ENCODE measurements at places on chromosomes 6 and 20. TPM values are rescaled to one million over a fixed set of nuclear protein-coding genes. Genes with fewer than 3 reads are reported as not detected.

SYCP2L gene
- total RNA-seq = 1.5 TPM

BMP7 gene
- 1.6 TPM for total RNA-seq

CLPSL1 gene
- not detected for total RNA-seq

OPRM1 gene
- not detected for total RNA-seq

IMPG1 gene
- not detected for total RNA-seq

WFDC11 gene
- total RNA-seq = not detected

AMD1 gene
- total RNA-seq = 72.3 TPM

NCOA7 gene
- 135 TPM for total RNA-seq

SERPINB1 gene
- total RNA-seq = 86.4 TPM

SLC22A2 gene
- 27.9 TPM for total RNA-seq

C6orf132 gene
- 42.7 TPM for total RNA-seq

GJA10 gene
- total RNA-seq = not detected

FHL5 gene
- total RNA-seq = 34.5 TPM

APOM gene
- 4.6 TPM for total RNA-seq

DNA sequence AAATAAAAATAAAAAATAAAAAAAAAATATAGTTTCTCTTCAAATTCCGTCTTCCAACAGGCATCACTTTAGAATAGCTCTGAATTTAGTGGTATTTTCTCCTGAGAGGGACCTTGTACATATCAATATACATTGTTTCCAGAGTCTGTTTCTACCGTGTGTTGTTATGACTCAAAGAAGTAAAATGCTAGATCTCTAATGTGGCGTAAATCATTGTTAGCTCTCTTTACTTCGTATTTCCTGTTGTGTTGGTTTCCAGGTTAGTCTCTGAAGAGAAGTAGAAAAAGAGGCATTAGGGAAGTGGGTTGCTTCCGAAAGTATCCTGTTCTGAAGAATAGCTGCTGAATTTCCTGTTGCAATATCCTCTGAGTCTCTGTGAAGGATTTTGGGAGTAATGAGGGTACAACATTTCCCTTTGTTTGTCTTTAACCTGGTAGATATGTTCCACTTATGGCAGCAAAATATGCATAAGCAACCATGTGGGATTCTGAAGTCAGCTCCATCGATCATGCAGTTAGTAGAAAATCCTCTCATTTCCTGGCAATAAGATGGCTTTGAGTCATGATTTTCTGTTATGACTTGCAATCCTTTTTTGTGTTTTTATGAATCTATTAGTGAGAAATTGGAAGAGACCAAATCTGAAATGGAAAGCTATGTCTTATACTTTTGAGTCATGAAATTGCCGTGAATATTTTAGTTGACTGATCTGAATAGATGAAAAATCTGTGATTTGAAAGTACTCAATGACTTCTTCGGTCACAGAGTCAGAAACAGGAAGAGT, 42.0 kb upstream of the MCHR2 start:
- no peak for DNase-seq

DNA sequence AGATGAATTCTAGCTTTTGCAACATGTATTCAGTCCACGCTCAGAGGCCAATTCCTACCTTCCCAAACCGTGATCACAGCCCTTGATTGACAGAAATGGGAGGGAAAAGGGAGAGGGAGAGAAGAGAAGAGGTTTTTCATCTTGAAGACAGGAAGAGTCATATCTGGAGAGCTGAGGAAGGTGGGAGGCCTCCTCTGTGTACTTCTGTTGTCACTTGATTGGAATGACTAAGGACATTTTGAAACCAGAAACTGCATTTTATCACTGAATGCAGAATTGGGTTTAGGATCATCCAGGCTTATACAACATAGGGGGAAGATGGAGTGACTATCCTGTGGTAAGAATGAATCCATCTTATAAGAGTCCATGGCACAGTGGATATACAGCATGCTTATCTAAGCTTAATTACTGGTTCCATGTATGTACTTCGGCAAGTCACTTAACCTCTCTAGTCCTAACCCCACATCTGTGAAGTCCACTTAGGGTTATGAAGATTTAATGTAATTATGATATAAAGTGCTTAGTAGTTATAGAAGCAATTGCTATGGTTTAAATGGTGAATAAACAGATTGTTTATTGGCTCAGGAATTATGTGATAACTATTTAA, 144.0 kb downstream of the BCKDHB start:
- DNase-seq = no peak

- DNase-seq = no peak
Measured at GRCh38 chr20:35087355-35087754, 5.3 kb downstream of the TRPC4AP start.

- DNase-seq = no peak
Measured at GRCh38 chr6:28357036-28357435, 7.3 kb downstream of the ZKSCAN3 start.

- peak; percentile 61 for DNase-seq
Measured at GRCh38 chr20:46349035-46349741, 40.9 kb upstream of the CDH22 start.

GRCh38 chr20:362271-363254, 15.7 kb downstream of the NRSN2 start:
- peak; percentile 36 for DNase-seq

DNA sequence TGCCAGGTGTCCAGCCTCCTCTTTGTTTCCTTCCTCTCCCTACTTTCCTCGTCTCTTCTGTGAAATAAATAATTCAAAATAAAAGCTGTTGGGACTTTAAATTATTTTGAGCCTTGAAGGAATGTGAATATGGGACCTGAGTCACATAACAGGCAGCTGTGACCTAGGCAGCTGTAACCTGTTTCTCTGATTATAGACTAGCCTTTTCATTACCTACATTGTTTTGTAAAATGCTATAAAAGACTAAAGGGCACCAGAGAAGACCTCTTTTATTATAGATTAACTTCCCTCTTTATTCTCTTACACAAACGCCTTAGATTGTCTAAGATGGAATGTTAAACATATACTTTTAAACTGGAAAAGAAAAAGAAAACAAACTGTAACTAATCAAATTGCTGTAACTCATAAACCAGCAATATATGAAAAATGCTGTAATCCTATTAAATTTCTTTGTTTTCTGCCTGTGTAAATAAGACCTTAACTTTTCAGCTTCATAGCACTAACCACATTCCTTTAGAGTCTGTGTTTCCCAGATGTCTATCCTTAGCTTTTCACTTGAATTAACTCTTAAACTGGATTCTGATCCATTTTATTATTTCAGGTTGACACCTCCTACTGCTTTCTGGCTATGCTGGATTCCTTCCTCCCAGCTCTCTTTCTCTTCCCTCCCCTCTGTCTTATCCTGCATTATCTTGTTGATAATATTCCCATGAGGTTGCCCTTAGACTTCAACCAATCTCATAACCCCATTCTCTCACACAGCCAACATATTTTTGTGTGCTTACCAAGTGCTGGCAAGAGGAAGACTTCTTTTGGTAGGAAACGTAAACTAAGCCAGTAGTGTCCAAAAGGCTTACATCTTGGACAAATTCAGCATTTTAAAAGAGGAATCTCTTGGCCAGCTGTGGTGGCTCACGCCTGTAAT, 69.2 kb downstream of the TPD52L1 start:
- DNase-seq = no peak

DNA sequence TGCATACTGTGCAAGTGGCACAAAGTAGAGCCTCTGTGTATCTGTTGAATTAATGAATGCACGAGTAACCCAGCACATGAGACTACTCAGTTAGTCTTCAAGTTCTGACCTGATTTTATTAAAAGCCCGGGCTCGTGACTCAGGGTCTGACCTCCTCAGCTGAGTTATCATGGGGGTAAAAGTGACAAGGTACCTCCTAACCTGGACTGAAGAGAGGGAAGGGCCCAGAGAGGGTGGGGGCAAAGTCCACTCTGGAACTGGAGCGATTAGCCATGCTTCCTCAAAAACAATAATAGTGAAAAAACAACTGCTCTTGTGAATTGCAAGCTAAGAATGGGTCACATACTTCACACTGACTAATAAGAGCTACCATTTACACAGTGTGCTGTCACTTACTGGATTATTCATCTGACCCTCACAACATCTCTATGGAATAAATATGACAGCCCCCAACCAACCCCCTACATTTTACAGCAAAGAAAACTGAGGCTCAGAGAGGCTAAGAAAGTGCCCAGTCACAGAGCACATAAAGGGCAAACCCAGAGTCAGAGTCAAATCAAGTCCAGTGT, 26.7 kb downstream of the TRERF1 start:
- no peak for DNase-seq

- DNase-seq = no peak
Measured at GRCh38 chr6:34285448-34286164, 36.8 kb upstream of the SMIM29 start.

- DNase-seq = no peak
Measured at GRCh38 chr6:109000289-109000688, 94.4 kb downstream of the SESN1 start.

GRCh38 chr20:44021900-44022299, 107.2 kb downstream of the TOX2 start:
- DNase-seq = no peak

DNA sequence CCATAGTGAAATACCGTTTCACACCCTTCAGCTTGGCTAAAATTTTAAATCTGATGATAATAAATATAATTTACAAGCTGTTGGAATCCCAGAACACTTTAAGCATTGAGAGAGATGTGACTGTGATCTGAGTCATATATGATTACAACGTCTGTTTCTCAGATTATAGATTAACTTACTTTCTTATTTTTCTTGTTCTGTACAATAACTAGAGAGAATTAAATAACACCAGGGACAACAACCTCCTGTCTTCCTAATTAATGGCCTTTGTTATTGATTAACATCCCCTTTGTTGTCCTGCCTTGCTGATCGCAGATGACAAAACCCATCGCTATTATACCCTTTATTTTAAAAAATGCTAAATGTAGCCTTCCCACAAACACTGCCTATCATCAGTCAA, 87.8 kb upstream of the EZR start:
- no peak for DNase-seq

DNA sequence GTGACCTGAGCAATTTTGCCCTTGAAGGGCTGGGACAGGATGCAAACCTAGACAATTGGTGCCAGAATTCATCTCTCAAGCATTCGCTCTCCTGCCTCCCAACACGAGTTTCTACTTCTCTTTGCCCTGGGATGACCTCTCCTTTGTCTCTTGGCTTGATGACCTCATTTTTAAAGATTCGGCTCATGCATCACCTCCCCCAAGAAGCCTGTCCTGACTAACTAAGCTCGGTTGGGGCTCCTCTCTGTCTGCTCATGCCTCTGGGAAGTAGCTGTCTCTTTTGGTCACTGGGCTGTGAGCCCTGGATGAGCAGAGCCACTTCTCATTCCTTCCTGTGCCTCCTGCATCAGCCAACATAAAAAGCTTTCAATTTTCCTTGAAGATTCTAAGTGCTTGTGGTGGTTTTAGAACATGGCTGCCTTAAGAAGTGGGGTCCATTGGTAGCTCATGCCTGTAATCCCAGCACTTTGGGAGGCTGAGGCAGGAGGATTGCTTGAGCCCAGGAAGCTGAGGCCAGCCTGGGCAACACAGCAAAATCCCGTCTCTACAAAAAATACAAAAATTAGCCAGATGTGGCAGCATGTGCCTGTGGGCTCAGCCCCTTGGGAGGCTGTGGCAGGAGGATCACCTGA, 11.1 kb upstream of the TCF15 start:
- no peak for DNase-seq

- peak; percentile 6 for DNase-seq
Measured at GRCh38 chr20:5118220-5119142, 1.3 kb downstream of the PCNA start.

DNA sequence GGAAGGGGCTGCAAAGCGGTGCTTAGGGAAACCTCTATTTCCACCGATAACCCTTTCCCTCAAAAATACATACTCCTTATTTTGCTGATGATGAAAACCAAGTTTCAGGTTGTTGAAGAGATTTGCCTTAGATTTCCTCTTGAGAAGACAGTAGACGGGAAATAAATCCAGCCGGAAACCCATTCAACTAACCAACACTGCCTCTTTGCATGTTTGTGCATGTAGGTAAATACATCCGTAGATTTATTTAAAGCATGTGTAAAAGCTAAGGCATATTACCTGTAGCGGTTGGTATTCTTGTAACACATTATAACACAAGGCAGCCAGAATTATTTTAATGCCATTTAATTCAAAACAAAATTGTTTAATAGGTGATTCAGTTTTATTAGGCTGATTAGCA, 136.3 kb upstream of the SLC22A23 start:
- no peak for DNase-seq

GRCh38 chr20:57977569-57977968, 250.9 kb downstream of the ANKRD60 start:
- DNase-seq = no peak

DNA sequence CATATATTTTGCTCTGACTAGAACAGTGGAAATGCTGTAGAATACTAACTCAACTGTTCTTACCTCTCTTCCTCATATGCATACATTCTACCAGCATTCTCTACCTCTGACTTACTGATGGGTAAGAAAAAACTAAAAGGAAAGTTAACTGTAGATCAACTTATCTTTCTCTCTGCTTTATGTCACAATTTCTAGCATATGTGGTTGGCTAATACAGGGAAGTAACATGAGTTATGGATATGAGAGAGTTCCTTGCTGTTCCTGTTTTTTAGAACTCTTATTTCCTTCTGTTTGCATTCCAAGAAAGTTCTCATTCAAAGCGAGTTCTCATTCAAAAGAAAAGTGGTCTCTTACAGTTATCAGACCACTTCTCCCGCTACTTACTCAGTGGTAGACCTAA, 226.8 kb upstream of the SGK1 start:
- DNase-seq = no peak

GRCh38 chr20:32019563-32020463, 9.6 kb downstream of the CCM2L start:
- DNase-seq = no peak

DNA sequence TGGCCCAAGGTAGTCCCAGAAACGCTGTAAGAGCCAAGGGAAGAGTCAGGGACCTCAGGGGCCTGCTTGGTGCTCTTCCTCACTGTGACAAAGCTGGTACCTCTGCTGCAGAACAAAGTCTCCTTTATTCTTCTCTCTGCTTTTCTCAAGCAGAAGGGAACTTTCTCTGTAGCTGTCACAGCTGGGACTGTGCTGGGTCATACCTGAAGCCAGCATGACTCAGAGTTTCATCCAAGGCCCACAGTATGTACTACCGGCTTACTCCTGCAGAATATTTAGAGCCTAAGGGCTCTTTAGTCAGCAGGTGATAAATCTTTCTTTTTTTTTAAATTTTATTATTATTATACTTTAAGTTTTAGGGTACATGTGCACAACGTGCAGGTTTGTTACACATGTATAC, 183.2 kb downstream of the TINAG start:
- DNase-seq = no peak

- no peak for DNase-seq
Measured at GRCh38 chr6:99458319-99458718, 33.2 kb upstream of the PNISR start.

GRCh38 chr6:108872141-108872557, 23.9 kb downstream of the ARMC2 start:
- no peak for DNase-seq

DNA sequence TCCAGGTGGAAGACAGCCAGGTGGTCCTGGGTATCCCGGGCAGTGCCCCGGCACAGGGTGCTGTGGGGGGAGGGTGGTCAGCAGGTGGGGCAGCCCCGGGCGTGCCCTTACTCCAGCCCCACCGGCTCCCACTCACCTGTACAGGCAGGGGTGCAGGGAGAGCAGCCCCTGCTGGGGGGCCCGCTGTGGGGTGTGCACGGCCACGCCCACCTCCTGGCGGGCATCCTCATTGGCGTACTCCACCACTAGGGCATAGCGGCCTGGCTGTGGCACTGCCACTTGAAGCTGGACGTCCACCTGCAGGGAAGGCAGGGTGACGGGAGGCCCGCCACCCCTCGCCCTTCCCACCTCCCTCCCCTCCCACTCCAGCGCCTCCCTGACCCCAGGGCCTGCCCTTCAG, 29.6 kb downstream of the ADRM1 start:
- no peak for DNase-seq
